NCI-H2081 (cell line): ENCODE measurements at places on chromosomes 13 and 19.

DNA sequence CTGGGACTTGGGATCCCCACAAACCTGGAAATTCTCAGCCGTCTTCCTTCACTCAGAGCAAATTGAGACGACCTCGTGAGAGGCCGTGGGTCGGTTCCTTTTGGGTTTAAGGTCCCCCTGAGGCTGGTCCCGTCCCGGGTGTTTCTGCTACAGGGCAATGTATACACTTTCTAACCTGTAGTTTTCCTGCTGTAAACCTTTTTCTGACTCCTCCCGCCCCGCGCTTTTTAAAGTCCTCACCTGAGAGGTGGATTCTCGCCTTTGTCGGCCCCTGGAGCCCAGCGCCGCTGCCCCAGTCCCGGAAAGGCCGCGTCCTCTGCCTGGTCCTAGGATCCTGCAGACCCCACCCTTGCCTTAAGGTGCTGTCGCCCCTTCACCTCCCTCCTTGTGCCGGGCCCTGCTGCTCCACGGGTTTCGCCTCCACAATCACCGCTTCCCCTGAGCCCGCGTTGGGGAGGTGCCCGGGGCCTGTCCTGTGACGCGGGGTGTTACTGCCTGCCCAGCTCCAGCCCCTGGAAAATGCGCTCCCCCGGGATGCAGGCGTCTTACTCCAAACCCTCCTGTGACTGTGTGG lies 391 bp downstream of the ZNF761 start:
- DNase-seq: no peak

DNA sequence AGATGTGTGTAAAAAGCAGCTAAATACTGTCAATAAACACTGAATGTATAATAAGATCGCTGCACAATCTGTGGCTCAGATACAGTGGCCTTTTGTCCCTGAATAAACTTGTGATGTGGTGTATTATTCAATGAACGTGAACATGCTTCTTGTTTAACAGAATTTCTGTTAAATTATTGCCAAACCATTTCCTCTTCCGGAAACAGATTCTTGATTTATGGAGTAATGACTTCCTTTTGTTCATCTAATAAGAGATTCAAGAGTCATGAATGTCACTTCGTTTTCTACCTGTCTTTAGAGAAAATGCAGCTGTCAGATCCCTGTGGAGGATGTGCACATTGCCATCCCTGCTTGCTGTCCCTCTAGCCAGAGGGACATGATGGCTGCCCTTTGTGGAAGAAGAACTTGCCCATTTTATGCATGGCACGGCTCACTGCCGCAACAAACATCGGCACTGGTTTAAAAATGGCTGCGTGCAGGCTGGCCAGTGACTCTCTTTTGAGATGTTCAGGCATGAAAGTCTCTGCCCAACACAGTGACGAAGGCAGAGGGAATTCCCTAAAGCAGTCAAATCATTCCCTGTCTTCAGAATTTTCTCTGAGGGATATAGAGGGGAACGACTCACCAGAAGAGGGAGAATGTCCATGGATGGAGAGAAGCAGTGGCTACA lies 3.1 kb upstream of the TNFSF13B start:
- no peak for DNase-seq

- DNase-seq: peak; percentile 90
These were observed at the start of gene SPRY2 for GRCh38 chr13:80341101-80341755. Gene SPRY2 (minus strand): TSS chr13:80341126. CDS start chr13:80337705, 3,421 bp downstream.

DNA sequence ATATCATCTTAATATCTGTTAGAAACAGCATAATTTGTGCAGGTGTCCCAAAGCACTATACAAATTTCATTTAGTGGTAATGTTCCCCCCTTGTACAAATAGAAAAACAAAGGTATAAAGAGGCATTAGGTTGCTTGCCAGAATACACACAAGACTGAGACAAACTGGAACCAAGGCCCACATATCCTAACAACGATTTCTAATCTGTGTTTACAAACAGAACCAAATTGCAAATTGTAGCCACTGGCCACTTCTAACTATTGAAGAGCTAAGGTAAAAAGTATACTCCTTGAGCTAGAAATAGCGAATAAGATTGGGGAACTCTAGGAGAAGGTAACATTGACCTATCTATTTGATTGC lies 526.1 kb downstream of the KLF12 start:
- peak; percentile 86 for DNase-seq

DNA sequence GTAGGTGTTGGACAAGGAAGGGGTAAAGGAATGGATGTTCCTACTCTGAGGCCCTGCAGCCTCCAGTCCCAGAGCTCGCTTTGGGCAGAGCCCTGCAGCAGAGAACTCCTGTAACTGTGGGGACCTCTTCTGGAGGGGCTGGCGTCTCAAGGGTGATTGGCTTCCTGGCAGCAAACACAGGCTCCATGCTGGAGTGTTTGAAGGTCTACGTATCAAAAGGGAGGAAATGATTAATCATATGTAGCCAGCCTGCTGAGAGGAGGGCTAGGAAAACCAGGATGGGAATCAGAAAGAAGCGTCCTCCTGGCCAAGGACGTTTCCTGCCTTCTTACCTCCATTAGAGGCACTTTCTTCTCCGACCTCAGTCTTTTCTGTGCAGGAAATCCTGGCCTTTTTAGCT lies 208.5 kb downstream of the TSHZ3 start:
- DNase-seq: no peak

DNA sequence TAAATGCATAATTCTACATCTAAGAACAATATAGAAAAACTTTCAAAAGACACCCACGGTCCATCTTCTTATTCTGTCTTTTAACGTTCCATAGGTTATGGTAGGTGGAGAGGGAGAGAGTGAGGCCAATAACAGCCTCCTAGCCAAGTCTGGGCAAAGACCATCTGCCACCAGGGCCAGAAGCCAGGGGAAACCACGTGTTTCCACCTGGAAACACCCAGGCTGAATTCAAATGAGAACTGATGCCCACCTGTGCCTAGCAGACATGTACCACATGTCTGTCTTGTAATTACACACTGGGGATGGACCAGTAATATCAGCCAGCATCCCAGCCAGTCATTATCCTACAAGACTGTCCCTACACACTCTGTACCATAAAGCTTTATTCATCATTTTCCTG lies 1573.1 kb downstream of the EFNB2 start:
- DNase-seq: no peak
